ENCODE measurements at places on chromosomes 2 and 18. TPM values are rescaled to one million over a fixed set of nuclear protein-coding genes. Genes with fewer than 3 reads are reported as not detected.

Gene STAM2
- total RNA-seq: 19.5 TPM

Gene ANKRD53
- total RNA-seq: 1.3 TPM

Gene LOXL3
- 18.6 TPM for total RNA-seq

Gene ASB3
- total RNA-seq: 21.2 TPM

Gene PRKD3
- total RNA-seq: 41.0 TPM

Gene OTOS
- total RNA-seq: not detected

Gene ALPP
- not detected for total RNA-seq

Gene SAG
- total RNA-seq: not detected
